ENCODE measurements at places on chromosomes 12 and 14.
A peak's percentile ranks its signal among the peaks of the same experiment; 100 is the strongest.

GRCh38 chr14:60396718-60397343, 89.0 kb downstream of the C14orf39 start:
- no peak for DNase-seq

GRCh38 chr12:30155001-30155730, 371.4 kb upstream of the TMTC1 start:
- no peak for DNase-seq

DNA sequence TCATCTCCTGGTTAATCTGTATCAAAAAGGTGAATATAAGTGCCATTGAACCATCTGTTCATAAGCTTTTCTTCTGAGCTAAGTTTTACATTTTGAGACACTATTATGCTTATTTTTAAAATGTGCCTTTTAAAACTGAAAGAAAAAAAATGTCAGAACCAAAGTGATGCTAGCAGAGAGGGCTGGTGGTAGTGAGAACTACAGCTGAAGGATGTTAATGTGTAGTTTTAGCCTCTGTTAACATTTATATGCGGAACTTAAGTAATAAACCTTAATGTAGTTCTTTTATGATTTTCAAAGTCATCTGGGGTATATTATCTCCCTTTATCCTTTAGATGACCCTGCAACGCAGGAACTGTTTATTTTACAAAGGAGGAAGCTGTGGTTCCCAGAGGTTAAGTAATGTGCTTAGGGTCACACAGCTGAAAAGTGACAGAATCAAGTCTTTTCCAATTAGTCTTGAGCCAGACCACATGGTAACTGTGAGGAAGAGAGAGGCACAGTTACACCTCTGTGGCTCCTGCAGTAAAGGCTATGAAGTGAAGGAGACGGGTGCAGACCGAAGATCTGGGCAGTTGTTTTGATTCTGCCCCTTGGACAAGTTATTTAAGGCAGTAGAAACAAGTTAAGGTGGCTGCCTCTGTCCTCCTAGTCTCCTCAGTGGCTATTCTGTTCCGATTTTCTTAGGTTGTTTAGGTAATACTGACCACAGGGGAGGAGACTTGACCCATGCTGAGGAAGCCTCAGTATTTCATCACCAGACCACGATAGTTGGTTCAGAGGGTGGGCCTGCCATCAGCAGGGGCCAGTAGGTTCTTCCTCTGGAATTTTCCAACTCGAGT, 23.9 kb downstream of the GNG2 start:
- no peak for DNase-seq

GRCh38 chr14:35085441-35085840, 36.3 kb downstream of the PPP2R3C start:
- DNase-seq, result no peak

- DNase-seq, result peak; percentile 26
These were observed 2.6 kb upstream of the WNT10B start for GRCh38 chr12:48973941-48974673.
